ENCODE measurements at places on chromosomes 6 and 20.

DNA sequence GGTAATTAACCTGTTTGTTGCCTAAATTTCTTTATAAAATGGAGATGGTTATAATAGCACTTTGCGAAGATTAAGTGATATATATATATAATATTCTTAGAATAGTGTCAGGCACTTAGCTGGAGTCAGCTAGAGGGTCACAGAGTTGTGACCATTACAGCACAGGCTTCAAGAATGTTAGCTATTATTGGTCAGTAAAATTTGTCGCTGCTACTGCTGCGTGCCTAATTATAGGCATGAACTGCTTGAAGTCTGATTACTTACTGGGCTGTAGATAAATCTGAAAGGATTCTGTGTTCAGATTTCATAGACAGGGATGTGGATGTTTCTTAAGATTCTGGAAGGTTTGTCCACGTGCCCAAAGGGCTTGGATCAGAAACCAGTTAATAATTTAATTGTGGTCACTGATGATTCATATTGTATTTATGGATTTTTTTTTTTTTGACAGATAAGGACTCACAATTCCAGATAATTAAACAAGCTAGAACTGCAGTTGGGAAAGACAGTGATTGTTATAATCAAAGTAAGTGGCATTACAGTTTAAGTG, 4.7 kb downstream of the SNRNP48 start:
- H3K4me1 ChIP-seq = peaks cover 32% of the 10 kb centered on the region
- H3K36me3 ChIP-seq = no peaks in the 10 kb centered on the region
- H3K27me3 ChIP-seq = no peaks in the 10 kb centered on the region
- no peak overlapping the region for H3K4me3 ChIP-seq
- no peak overlapping the region for H3K27ac ChIP-seq
- no peak for DNase-seq

DNA sequence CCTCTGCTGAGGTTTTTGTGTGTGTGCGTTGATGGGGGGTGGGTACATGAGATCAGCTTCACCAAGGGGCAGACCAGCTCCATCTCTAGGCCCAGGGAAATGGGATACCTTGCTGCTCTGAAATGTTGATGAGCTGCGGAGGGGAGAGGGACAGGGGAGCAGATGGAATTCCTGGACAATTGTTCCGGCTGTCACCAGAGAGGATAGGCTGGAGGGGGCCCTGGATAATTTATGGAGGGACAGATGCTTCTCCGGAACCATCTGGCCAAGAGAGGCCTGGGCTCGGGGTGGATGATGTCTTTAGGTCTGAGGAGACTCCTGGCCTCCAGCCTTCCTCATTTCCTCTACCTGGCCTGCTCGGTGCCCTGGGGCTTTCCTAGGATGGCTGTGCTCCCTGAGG, 1.9 kb upstream of the TJAP1 start:
- peaks cover 30% of the 10 kb centered on the region for H3K4me1 ChIP-seq
- no peak overlapping the region for H3K27ac ChIP-seq
- DNase-seq = no peak
- no peaks in the 10 kb centered on the region for H3K27me3 ChIP-seq
- no peak overlapping the region for H3K4me3 ChIP-seq

DNA sequence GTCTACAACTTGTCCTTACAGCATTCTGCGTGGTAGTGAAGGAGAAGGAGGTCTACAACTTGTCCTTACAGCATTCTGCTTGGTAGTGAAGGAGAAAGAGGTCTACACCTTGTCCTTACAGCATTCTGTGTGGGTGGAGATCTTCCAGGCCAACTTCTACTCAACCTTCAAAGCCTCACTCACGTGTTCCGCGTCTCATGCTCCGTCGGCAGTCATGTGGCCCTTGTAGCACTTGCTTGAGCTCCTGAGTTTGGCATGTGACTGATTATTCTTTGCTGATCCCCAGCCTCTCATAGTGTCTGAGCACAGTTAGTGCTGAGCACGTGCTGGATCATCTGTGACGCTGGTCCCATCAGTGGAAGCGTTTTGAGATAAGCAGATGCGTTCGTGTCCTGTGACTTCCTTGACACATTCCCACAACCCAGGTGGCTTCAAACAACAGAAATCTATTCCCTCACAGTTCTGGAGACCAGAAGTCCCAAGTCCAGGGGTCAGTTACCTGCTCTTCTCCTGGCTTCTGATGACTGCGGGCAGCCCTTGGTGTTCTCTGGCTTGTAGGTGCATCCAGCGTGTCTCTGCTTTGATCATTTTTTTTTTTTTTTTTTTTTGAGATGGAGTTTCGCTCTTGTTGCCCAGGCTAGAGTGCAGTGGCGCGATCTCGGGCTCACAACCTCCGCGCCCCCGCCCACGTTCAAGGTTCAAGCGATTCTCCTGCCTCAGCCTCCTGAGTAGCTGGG, 2.6 kb downstream of the SS18L1 start:
- H3K4me1 ChIP-seq = peaks cover 30% of the 10 kb centered on the region
- H3K27ac ChIP-seq = no peak overlapping the region
- H3K27me3 ChIP-seq = no peaks in the 10 kb centered on the region

DNA sequence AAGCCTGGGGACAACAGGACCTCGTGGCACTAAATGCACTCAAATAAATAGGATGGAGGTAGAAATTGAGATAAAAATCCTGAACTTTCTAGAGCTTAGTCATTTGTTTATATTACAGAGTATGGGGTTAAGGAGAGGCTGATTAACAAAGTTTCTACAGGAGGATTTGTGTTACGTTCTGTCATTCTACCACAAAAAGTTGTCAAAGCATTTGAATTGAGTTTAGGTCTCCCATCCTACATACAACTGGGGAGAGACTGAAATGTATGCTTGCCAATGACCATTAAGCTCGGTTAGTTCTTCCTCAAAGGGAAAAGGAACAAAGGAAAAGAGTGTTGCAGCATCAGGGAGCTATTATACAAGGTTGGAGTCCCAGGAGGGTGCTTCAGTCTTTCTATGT, 597.9 kb downstream of the COL12A1 start:
- H3K4me3 ChIP-seq = no peak overlapping the region
- H3K36me3 ChIP-seq = no peaks in the 10 kb centered on the region
- no peaks in the 10 kb centered on the region for H3K27me3 ChIP-seq
- no peak overlapping the region for H3K27ac ChIP-seq
- no peaks in the 10 kb centered on the region for H3K4me1 ChIP-seq

GRCh38 chr6:12233693-12234571, 56.2 kb upstream of the EDN1 start:
- H3K27me3 ChIP-seq = no peaks in the 10 kb centered on the region
- peak overlapping the region; percentile 79 for H3K4me3 ChIP-seq
- H3K27ac ChIP-seq = peak overlapping the region; percentile 81

- peak overlapping the region; percentile 75 for H3K4me3 ChIP-seq
- peak overlapping the region; percentile 78 for H3K27ac ChIP-seq
- H3K36me3 ChIP-seq = no peaks in the 10 kb centered on the region
Observed at GRCh38 chr6:87808005-87808757, 106.1 kb upstream of the AKIRIN2 start.

GRCh38 chr20:58518896-58519593, 3.8 kb upstream of the APCDD1L start:
- no peak for DNase-seq
- no peaks in the 10 kb centered on the region for H3K4me1 ChIP-seq
- H3K27me3 ChIP-seq = peaks cover 13% of the 10 kb centered on the region
- H3K27ac ChIP-seq = no peak overlapping the region
- H3K4me3 ChIP-seq = no peak overlapping the region

GRCh38 chr20:40781327-40782042, 92.4 kb upstream of the MAFB start:
- no peak for DNase-seq
- H3K4me3 ChIP-seq = no peak overlapping the region
- no peaks in the 10 kb centered on the region for H3K36me3 ChIP-seq

DNA sequence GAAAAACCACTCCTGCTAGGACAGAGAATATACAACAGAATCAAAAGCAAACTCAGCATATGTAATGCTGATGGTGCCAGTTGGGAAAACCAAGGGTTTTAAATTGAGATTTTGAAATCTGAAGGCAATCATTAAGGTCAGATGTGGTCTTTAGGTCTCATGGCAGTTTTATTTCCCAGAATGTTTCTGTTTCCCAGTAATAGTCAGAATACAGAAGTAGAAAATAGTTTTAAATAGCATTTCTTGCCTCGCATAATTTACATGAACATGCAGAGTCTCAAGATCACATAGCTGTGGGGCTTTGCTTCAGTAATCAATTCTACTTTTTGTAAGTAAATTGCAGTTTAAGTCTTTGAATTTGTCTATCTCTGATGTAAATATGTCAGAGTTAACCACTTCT, 58.1 kb downstream of the RNF144B start:
- H3K27me3 ChIP-seq = no peaks in the 10 kb centered on the region
- H3K4me1 ChIP-seq = no peaks in the 10 kb centered on the region
- no peak overlapping the region for H3K4me3 ChIP-seq
- no peak overlapping the region for H3K27ac ChIP-seq

DNA sequence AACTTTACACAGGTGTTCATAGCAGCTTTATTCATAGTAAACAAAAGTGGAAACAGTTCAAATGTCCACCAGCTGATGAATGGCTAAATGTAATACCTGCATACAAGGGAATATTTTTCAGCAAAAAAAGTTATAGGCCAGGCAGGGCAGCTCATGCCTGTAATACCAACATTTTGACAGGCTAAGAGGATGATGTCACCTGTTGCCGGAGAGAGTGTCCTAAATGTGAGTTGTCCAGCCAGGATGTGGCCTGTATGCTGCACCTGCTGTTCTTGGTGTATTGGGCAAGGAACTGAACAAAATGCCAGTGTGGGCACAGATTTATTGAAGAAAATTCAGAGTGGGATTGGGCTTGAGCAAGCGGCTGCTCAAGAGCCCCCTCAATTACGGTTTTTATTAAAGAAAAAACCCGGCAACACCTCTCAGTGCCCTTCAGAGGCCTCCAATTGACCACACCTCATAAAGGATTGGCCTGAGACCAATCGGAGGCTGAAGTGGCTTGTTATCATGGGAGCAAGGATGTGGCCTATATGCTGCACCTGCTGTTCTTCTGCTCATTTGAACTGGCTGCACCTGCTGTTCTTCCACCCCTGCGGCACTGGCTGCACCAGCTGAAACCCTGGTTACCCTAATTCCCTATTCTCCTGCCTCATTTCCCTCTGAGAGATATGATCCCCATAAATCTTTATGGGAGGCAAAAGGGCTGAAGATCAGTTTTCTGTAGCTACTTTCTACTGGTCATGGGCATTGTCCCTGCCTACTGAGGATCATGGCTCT, 164.3 kb upstream of the PROKR2 start:
- H3K27ac ChIP-seq = no peak overlapping the region
- no peaks in the 10 kb centered on the region for H3K36me3 ChIP-seq
- no peak for DNase-seq

DNA sequence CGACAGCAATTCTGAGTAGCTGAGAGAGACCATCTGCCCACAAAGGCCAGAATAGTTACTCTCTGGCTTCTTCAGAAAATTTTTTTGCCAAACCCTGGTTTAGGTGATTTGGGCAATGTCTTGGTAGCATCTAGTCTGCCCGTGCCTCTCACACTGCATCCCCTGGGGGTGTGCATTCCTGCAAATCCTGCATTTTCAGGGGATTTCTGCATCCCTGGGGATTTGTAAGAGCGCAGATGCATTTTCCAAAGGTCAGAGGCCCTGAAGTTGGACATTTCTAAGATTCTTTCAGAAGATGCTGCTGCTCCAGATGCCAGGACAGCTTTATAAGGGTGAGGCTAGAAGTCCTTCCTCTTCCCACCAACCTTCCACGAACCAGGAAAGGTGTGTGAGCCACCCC, 4.0 kb downstream of the CST9 start:
- no peak overlapping the region for H3K4me3 ChIP-seq
- H3K4me1 ChIP-seq = peaks cover 4% of the 10 kb centered on the region
- no peaks in the 10 kb centered on the region for H3K36me3 ChIP-seq
- H3K27me3 ChIP-seq = no peaks in the 10 kb centered on the region
- no peak overlapping the region for H3K27ac ChIP-seq
- no peak for DNase-seq

- no peaks in the 10 kb centered on the region for H3K27me3 ChIP-seq
- H3K36me3 ChIP-seq = peaks cover 8% of the 10 kb centered on the region
- no peak overlapping the region for H3K4me3 ChIP-seq
- no peak overlapping the region for H3K27ac ChIP-seq
- H3K4me1 ChIP-seq = peaks cover 57% of the 10 kb centered on the region
Observed at GRCh38 chr20:48784273-48784641, 43.5 kb downstream of the PREX1 start.

- H3K4me3 ChIP-seq = no peak overlapping the region
- no peaks in the 10 kb centered on the region for H3K4me1 ChIP-seq
- H3K36me3 ChIP-seq = no peaks in the 10 kb centered on the region
- no peak overlapping the region for H3K27ac ChIP-seq
Observed at GRCh38 chr6:25468881-25469280, 183.1 kb upstream of the SCGN start.

DNA sequence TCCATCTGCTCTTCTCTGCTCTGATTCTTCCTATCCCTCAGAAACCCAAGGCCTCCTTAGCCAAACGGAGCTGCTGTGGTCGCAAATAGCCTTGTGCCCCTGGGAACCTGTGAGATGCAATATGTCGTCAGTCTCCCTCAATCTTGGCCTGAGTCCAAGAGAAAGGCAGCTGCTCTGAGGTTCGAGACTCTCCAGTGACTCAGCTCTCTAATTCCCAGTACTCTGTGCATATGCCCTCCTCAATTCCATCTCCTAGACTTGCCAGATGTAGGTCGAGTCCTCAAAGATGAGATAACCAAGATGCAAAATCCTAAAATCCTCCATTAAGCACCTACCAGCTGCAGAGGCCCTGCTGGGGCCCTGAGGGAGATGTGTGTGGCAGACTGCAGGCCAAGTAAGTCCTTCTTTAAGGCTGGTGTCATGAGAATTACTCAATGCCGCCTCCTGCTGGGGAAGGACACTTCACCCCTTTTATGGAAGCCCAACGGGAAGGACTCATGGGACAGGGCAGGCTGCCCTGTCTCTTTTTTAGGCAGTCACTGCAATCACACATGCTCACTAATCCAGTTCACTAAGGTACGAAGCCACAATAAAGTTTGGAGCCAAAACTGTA, 28.5 kb downstream of the C6orf15 start:
- H3K27ac ChIP-seq = no peak overlapping the region
- DNase-seq = no peak
- peaks cover 10% of the 10 kb centered on the region for H3K4me1 ChIP-seq
- H3K27me3 ChIP-seq = peaks cover 8% of the 10 kb centered on the region
- H3K36me3 ChIP-seq = no peaks in the 10 kb centered on the region

DNA sequence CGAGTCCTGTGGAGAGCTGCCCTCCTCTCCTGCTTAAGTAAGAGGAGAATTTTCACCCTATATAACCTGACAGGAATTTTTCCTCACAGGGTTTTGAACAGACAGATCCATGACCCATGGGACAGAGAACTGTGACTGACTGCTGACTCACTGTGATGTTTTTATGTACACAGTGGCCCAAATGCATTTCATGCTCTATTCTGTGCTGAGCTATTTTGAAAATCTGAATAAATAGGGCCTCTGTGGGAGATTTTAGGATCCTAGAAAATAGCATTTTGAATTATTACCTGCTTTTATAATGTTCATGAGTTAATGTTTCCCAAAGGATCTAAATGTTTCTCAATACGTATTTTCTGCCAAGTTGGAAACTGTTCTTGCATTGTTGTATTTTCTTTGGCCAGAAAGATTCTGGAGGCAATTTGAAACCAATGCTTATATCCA, 577.4 kb downstream of the HTR1B start:
- no peak for DNase-seq
- no peaks in the 10 kb centered on the region for H3K4me1 ChIP-seq
- no peak overlapping the region for H3K4me3 ChIP-seq
- no peaks in the 10 kb centered on the region for H3K27me3 ChIP-seq

GRCh38 chr6:161038229-161039031, 46.9 kb downstream of the MAP3K4 start:
- H3K27me3 ChIP-seq = no peaks in the 10 kb centered on the region
- no peak overlapping the region for H3K4me3 ChIP-seq
- DNase-seq = no peak

Data from natural killer cell treated with Interleukin-12 subunit alpha and Interleukin-12 subunit beta and Interleukin-15 and Interleukin-18, amount 100 ng/mL, for 72 hours (primary cell).